ENCODE measurements at places on chromosomes 13 and 19.
A peak's percentile ranks its signal among the peaks of the same experiment; 100 is the strongest.

- no peaks in the 10 kb centered on the region for H3K36me3 ChIP-seq
- no peak for DNase-seq
- no peaks in the 10 kb centered on the region for H3K27me3 ChIP-seq
- H3K27ac ChIP-seq = no peak overlapping the region
- peaks cover 4% of the 10 kb centered on the region for H3K4me1 ChIP-seq
Measured at GRCh38 chr19:3503036-3503572, 2.6 kb upstream of the DOHH start.

DNA sequence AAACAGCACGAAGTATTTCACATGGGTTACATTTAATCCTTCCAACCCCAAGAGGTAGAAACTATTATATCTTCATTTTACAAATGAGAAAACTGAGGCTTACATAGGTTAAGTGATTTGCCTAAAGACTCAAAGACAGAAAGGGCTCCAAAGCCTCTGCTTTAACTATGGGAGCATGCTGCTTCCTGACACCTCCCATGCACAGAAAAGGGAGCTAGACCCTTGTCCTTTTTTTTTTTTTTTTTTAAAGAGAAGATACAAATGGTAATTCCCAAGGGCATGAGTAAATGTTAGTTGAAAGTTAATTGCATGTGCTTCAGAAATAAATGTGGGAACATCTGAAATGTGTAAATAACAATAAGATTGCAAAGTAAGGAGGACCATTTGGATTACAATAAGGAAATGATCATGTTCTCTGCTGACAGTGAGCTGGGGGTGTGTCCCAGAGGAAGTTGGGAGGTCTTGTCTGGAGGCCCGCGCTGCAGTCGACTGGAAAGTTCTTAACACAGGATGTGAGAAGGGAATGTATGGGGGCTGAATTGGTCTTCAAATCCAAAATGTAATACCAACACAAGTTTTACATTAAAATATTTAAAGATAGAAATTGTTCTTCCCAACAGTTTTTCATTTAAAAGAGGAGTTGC lies 500.3 kb downstream of the KLF12 start:
- no peak overlapping the region for H3K4me3 ChIP-seq
- no peaks in the 10 kb centered on the region for H3K36me3 ChIP-seq
- peaks cover 12% of the 10 kb centered on the region for H3K4me1 ChIP-seq
- H3K27me3 ChIP-seq = no peaks in the 10 kb centered on the region
- no peak overlapping the region for H3K27ac ChIP-seq
- DNase-seq = no peak

GRCh38 chr19:12346896-12347295 lies 13.5 kb upstream of the ZNF563 start:
- no peak overlapping the region for H3K27ac ChIP-seq
- no peaks in the 10 kb centered on the region for H3K27me3 ChIP-seq
- H3K4me3 ChIP-seq = no peak overlapping the region

DNA sequence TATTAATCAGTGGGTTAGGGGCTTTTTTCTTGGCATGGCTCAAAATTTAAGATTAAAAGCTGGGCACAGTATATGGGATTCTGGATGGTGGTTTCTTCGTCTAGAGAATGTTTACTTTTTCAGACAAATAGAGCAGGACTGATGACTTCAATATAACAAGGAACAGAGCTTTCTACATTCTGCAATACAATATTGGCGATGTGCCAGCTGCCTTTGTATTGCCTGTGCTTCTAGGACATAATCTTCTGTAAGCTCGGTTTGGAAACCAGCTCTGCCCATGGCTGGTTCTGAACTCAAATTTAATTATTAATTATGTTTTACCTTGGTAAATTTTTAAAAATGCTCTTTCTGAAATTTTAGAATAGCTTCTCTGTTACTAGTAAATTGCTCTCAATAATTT lies 139.1 kb upstream of the TRPC4 start:
- H3K4me1 ChIP-seq = no peaks in the 10 kb centered on the region
- H3K27me3 ChIP-seq = no peaks in the 10 kb centered on the region
- no peak for DNase-seq
- no peak overlapping the region for H3K4me3 ChIP-seq

DNA sequence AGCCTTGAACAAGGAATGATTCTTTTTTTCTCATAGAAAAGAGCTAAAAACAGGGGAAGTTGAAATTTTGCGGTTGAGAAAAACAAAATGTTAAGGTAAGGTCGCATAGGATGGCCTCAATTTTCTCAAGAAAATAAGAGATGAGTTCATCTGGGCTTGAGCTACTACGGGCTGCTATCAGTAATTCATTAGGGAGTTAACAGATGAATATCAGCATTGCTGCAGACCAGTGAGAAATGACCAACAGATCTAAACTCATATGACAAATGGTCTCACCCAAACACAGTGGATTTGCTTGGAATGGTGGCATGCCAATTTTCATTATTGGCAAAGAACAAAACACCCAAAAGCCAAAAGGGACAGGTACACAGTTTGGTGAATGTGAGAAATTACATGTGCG lies 56.6 kb downstream of the GPC6 start:
- no peak overlapping the region for H3K4me3 ChIP-seq
- no peaks in the 10 kb centered on the region for H3K4me1 ChIP-seq
- H3K36me3 ChIP-seq = no peaks in the 10 kb centered on the region
- H3K27me3 ChIP-seq = no peaks in the 10 kb centered on the region
- H3K27ac ChIP-seq = no peak overlapping the region
- no peak for DNase-seq

GRCh38 chr19:45446295-45446694 lies 21.5 kb upstream of the FOSB start:
- H3K4me3 ChIP-seq = no peak overlapping the region
- peaks cover 27% of the 10 kb centered on the region for H3K4me1 ChIP-seq
- H3K36me3 ChIP-seq = no peaks in the 10 kb centered on the region
- DNase-seq = peak; percentile 52
- no peaks in the 10 kb centered on the region for H3K27me3 ChIP-seq

DNA sequence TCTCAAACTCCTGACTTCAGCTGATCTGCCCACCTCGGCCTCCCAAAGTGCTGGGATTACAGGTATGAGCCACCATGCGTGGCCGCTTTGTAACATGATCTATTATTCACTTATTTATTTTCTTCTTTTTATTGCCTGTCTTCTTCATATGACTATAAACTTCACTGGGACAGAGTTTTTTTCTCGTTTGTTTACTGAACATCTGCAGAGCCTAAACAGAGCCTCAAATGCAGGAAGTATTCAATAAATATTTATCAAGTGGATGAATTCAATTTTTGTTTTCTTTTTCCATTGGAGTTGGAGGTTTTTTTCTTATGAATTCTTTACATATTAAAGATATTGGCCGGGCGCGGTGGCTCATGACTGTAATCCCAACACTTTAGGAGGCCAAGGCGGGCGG lies 54.7 kb downstream of the SKA3 start:
- no peak for DNase-seq
- H3K27me3 ChIP-seq = no peaks in the 10 kb centered on the region
- H3K36me3 ChIP-seq = no peaks in the 10 kb centered on the region
- no peak overlapping the region for H3K4me3 ChIP-seq
- no peak overlapping the region for H3K27ac ChIP-seq
- no peaks in the 10 kb centered on the region for H3K4me1 ChIP-seq

DNA sequence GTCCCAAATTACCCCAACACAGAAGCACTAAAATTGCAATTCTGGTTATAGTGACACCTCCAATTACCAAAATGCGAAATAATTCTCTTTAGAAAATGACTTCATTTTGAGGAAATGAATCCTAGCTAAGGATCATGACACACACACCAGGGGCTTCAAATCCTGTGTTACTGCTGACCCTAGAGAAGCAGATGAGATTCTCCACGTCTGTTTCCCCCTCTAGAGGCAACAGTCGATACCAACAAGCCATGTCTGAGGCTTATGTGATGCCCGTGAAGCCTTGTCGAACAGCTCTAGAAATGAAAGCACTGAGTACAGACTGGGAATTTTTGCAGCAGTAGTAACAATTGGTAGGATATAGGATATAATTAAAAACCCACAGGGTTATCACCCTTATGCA lies 153.6 kb upstream of the TMTC4 start:
- DNase-seq = peak; percentile 41
- no peaks in the 10 kb centered on the region for H3K27me3 ChIP-seq
- no peak overlapping the region for H3K4me3 ChIP-seq
- H3K27ac ChIP-seq = no peak overlapping the region
- H3K36me3 ChIP-seq = no peaks in the 10 kb centered on the region

GRCh38 chr13:111329641-111330040 lies 9.2 kb downstream of the TEX29 start:
- no peaks in the 10 kb centered on the region for H3K36me3 ChIP-seq
- no peak overlapping the region for H3K4me3 ChIP-seq
- H3K4me1 ChIP-seq = no peaks in the 10 kb centered on the region
- no peak overlapping the region for H3K27ac ChIP-seq

GRCh38 chr19:36093146-36093662 lies 17.7 kb upstream of the OVOL3 start:
- no peak for DNase-seq
- H3K4me1 ChIP-seq = no peaks in the 10 kb centered on the region
- no peaks in the 10 kb centered on the region for H3K27me3 ChIP-seq
- H3K36me3 ChIP-seq = peaks cover 1% of the 10 kb centered on the region
- H3K4me3 ChIP-seq = no peak overlapping the region

DNA sequence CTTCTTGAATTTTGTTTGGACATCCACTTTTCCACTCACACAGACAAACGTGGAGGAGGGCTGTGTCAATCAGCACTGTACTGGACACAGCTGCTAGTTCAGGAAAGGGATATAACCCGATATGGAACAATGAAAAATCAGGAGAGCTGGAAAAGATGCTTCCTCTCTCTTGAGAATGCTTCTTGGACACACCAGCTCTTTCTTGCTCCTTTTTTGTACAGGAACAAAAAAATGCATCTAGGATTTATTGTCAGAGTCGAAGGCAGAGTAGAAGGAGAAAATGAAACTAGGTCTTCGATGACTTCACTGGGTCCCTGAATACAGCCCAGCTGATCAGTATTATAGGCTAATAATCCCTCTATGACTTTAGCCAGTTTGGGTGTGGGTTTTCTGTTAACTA lies 62.2 kb downstream of the PEG3 start:
- H3K27ac ChIP-seq = no peak overlapping the region
- no peaks in the 10 kb centered on the region for H3K36me3 ChIP-seq
- no peak for DNase-seq

DNA sequence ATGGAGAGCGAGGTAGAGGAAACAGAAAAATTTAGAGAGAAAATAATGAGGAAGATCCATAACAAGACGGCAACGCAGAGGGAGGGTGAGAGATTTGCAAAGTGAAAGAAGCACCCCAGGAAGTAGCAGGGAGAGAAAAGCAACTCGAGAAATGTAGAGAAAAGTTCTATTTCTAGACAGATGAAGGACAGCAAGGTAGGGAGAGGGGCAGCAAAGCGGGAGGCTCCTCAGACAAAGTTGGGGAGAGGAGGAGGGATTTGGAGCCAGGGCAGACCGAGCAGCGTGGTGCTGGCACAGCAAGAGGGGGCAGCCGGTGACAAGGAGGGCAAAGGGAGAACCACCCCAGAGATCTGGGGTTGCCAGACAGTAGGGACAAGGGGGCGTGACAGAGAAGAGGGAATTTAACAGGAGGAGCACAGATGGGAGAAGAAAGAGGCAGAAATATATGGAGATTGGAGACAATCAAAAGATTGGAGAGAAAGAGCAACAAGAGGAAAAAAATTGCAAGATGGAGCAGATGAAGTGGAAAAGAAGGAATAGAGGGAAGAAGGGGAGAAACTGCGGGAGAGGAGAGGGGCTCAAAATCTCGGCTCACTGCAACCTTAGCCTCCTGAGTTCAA lies 989 bp downstream of the ZNF766 start:
- no peaks in the 10 kb centered on the region for H3K27me3 ChIP-seq
- H3K27ac ChIP-seq = peak overlapping the region; percentile 82
- H3K4me1 ChIP-seq = no peaks in the 10 kb centered on the region
- H3K36me3 ChIP-seq = peaks cover 3% of the 10 kb centered on the region

GRCh38 chr13:26228096-26228495 lies 6.0 kb upstream of the RNF6 start:
- no peak overlapping the region for H3K27ac ChIP-seq
- peaks cover under 1% of the 10 kb centered on the region for H3K4me1 ChIP-seq
- DNase-seq = no peak
- H3K36me3 ChIP-seq = no peaks in the 10 kb centered on the region

- no peaks in the 10 kb centered on the region for H3K4me1 ChIP-seq
- H3K27me3 ChIP-seq = no peaks in the 10 kb centered on the region
- no peaks in the 10 kb centered on the region for H3K36me3 ChIP-seq
Measured at GRCh38 chr13:111270126-111270525, 50.3 kb upstream of the TEX29 start.

DNA sequence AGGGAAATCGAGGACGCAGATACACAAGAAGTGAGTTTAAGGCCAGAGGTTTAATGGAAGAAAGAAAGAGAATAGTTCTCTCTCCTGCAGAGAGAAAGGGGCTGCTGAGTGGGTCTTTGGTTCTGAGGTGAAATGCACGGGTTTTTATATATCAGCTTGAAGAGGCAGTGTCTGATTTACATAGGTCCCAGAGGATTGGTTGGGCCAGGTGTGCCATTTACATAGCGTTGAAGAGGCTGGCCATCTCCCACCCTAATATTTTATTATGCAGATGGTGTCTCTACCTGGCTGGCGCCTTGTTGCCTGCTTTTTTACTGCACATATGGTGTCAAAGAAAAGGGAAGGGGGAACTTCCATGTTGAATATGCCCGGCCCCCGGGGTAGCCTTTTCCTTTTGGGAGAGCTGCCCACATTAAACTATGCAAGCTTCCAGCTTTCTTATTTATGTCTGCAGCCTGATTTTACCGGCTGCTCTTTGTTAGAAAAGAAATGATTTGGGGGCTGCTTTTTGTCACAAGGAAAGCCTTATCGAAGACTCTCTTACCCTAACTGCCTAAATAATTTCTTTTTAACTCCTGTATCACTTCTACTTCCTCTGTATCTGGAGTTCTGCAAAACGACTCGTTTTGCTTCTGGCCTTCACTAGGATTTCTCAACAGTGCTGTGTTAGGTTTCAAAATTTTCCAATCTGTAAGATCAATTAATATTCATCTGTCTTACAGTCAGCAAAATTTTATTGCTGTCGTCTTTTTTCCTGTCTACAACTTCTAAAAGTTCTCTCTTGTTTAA lies 268.5 kb downstream of the B3GLCT start:
- DNase-seq = no peak
- H3K27ac ChIP-seq = no peak overlapping the region
- H3K27me3 ChIP-seq = no peaks in the 10 kb centered on the region
- no peaks in the 10 kb centered on the region for H3K4me1 ChIP-seq
- H3K4me3 ChIP-seq = no peak overlapping the region
- no peaks in the 10 kb centered on the region for H3K36me3 ChIP-seq

DNA sequence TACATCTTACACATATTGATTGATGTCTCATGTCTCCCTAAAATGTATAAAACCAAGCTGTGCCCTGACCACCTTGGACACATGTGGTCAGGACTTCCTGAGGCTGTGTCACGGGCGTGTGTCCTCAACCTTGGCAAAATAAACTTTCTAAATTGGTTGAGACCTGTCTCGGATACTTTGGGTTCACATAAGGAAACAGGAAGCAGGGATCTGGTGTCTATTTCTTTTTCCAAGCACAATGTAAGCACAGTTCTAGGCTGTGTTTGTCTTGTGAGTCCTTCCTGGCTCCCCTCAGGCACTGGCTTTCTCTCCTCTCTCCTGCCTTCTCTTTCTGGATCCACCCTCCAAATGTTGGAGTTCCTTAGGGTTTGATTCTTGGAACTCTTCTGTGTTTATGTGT lies 27.6 kb upstream of the TPT1 start:
- no peaks in the 10 kb centered on the region for H3K4me1 ChIP-seq
- H3K36me3 ChIP-seq = no peaks in the 10 kb centered on the region
- no peaks in the 10 kb centered on the region for H3K27me3 ChIP-seq
- H3K4me3 ChIP-seq = no peak overlapping the region

GRCh38 chr13:47287291-47287751 lies 390.5 kb upstream of the HTR2A start:
- H3K27me3 ChIP-seq = no peaks in the 10 kb centered on the region
- H3K4me3 ChIP-seq = no peak overlapping the region
- no peaks in the 10 kb centered on the region for H3K36me3 ChIP-seq
- H3K27ac ChIP-seq = no peak overlapping the region
- H3K4me1 ChIP-seq = no peaks in the 10 kb centered on the region
- DNase-seq = no peak

All from Caco-2 (cell line).